ENCODE measurements at places on chromosomes 5 and 9. TPM values are rescaled to one million over a fixed set of nuclear protein-coding genes. Genes with fewer than 3 reads are reported as not detected.

DNA sequence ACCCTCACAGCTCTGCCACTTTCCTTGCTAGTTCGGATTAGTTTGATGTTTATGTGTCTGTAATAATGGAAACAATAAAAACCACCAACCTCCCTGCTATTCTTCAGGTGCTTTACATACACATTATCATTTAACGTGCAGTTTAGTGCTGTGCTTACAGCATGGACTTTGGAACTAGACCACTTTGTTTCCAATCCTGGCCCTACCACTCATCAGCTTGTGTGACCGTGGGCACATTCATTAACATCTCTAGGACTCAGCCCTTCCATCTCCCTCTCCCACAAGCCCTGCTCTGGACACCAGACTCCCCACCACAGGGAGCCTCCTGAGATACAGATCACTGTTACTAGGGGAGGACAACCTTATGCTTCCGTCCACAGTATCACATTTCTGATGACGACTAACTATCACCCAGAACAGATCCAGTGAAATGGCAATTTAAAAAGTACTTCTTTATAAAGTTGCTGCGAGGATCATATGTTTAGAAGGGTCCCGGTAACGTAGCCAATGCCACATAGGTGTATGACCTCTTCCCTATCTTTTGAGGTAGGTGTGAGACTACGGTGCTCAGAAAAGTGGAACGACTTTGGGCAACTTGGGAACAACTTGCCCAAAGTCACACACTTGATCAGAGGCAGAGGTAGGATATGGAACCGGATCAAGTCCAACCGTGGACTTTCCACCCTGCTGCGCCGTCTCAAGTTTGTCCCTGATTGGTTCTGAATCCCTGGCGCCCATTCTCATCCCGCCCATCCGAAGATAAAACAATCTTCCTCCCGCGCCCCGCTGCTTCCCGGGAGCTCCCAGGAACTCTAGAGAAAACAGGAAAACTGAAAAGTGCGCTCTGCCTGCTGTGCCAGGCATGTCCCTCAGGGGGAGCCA, 132.4 kb upstream of the NIPBL start:
- peak; percentile 69 for DNase-seq

DNA sequence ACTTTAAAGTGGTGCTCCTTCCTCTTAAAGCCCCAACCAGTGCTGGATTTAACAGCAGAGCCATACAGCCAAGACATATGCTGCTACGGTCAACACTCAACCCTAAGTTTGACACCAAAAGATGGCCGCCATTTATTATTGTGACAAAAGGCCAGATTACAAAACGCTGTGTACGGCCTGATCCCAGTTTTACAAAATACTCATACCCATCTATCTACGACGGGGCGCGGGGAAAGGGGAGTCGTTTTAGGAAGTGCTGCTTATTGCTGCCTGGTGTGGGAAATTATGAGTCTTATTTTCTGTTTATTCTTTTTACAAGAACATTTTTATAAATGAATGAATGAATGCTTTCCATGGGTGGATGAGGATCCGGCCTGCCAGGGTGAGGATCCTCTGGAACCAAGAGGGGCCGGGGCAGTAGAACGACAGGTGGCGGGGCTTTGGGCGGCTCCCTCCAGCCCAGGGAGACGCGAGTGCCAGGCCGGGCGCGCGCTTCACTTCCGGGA, 457 bp upstream of the IDNK start:
- no peak for DNase-seq

DNA sequence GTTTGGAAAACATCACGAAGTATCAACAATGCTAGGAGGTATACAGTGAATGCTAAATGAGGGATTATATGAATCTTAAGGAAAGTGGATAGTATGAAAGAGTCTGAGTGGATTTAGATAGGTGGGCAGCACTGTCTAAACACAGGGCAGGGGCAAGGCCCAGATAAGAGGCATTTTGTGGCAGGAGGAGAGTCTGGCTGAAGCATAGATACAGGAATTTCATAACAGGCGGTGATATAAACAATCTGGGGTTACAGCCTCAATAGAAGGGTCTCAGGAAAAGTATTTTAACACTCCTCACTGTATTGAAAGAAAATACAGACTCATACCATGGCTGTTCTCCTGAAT, 96.9 kb downstream of the PLPP1 start:
- no peak for DNase-seq

GRCh38 chr5:153340738-153341137, 149.7 kb upstream of the GRIA1 start:
- no peak for DNase-seq

DNA sequence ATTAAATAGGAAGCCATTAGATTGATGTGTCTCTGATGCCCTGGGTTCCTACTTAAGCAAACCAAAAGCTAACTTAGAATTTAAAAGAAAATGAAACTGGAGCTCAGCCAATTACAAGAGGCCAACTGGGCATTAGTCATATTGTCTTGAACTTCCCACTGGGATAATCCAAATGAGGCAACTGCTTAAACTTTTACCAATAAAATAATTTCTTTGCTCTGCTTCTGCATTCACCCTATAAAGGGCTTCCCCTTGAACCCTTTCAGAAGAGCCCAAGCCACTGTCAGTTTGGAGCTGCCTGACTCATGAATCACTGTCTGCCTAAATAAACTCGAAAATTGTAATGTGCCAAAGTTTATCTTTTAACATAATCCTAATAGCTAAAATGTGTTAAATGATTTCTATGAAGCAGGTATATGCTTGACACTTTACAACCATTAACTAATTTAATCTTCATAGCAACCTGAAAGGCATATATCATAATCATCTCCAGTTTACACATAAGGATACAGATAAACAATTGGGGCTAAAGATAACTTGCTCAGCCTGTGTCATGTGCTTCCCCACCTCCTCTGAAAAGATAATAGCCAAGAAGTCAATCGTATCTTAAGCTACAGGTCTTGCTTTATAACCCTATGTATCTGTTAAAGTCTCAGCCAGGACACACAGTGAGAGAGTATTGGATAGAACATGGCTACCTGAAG, 11.5 kb downstream of the GPR150 start:
- DNase-seq: peak; percentile 77

DNA sequence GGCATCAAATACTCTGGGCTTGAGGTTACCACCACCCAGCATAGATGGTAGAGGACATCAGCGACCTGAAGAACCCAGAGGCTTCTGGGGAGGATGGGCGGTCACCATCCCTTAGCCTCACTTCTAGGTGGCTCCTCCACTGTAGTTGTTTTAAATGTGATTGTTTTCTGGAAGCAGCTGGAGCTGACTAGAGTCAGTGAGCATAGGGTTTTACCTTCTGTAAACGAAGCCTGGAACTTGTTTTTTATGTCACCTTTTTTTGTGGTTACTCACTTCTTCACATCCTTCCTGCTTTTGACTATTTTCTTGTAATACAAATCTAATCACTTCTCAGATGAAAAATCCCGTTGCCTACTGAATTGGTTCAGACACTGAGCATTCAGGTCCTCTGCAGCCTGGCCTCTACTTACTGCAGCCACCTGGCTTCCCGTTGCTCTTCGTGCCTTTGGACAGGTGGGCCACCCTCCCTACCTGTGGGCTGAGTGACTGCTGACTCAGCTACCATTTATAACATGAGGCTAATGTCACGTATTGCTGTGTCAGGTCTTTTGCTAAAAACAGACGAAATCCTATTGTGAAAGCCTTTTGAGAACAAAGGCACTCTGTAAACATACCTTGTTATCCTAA, 167.8 kb downstream of the MAN2A1 start:
- DNase-seq: no peak

GRCh38 chr5:73213566-73213998, 40.6 kb downstream of the TMEM174 start:
- peak; percentile 66 for DNase-seq

DNA sequence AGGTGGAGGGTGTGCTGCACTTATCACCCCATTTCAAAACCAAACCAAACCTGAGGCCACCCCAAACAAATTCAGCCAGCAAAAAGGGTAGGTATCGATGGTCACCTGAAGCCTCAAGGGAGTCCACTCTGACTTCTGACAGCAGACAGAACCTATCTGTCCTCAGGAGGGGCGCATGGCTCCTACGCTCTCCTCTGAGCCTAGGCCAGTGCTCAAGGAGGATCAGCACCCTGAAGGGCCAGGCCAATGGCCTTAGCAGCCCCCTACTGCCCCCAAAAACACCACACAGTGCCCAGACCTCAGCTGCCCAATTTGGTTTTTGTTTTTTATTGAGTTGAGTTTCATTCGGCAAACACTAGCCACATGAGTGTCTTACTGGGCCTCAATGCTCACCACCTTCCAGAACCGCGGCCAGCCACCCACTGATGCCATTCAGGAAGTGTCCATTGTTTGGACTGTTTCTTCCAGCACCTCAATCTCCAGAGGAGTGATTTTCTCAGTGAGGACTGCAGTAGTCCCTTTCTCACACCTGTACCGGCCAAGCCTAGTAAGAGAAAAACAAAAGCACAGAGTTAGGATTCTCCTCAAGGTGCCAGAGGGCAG, 62.0 kb downstream of the PSMB7 start:
- DNase-seq: no peak

- DNase-seq: no peak
Observed at GRCh38 chr9:137243626-137244485, 2.8 kb downstream of the TUBB4B start.

DNA sequence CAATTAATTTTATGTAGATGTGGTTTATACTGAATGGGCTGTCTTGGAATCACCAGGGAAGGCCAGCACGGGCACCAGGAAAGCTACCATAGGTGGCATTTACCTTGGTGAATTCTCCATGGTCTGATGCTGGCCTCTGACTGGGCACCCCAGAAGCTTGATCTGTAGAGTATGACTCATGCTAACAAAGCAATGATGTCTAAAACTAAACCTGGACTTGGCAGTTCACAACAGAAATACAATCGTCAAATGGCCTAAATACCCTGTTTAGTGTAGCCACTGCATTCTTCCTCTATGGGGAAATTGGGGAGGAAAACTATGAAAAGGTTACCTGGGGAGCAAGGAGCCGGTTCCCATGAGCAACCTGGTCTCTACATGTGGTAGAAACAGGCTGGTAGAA, 98.0 kb downstream of the ATPSCKMT start:
- no peak for DNase-seq

DNA sequence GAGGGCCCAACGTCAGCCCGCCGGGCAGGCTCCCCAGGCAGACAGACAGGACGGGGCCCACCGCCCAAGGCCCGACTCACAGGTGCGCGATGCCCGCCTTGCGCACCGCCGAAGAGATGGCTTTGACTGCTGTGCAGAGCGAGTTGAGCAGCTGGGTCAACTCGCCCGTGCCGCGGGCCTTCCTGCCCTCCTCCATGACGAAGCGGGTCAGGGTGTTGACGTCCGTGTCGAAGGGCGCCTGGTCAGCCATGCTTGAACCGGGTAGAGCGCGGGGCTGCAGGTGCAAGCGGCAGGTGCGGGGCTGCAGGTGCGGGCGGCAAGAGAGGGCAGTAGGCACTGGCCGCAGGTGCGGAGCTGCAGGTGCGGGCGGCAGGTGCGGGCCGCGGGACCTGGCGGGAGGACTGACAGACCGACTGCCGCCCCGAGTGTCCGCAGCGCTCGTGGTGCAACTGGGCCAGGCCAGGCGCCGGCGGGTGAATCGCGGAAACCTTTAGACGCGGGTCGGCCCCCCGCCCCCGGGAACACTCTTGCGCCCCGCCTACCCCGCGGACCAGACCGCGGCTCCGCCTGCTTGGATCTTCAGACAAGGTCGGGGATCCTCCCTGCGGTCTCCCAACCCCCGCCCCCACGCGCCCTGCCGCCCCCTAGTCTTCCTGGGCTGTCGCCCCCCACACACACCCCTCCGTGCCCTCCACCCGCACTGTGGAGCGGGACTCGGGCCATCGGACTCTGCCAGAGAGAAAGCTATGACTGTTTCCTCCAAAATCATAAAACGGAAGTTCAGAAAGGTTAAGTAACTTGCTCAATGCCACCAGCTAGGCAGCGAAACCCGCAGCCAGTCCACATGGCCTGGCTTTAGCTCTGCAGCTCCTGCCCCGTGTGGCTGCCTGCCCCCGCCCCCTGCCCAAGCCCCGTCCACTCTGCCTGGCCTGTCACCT, at the start of gene FBP1:
TSS of gene FBP1 (minus strand) at position 458 of the 938 bp plus-strand sequence. CDS start at position 250, 208 bp downstream.
- DNase-seq: no peak

- no peak for DNase-seq
Observed at GRCh38 chr9:99235926-99236634, 14.0 kb downstream of the SEC61B start.

- no peak for DNase-seq
Observed at GRCh38 chr5:4373051-4373820, 766.9 kb upstream of the ADAMTS16 start.

DNA sequence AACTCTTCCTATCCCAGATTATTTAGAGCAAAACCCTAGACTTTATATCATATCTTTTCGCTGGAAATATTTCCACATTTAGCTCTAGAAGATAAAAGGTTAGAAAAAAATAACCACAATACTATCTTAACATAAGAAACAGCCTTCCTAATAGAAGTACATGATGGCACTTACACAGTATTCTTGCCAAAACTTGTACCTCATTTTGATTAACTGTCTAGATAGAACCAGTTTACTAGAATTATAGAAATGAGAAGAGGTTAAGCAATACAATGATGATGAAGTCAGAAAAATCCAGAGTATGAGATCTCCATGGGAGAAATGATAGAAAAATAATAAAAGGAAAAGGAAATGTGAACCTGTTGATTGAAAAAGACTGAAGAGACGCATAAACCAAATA, 63.1 kb downstream of the SLC12A2 start:
- no peak for DNase-seq

PCSK5 gene
- total RNA-seq: 0.36 TPM

INSL6 gene
- total RNA-seq: not detected

CCDC171 gene
- 0.68 TPM for total RNA-seq

DCAF12 gene
- total RNA-seq: 21.5 TPM

MARCOL gene
- total RNA-seq: not detected

PCDHGB4 gene
- total RNA-seq: 12.0 TPM

PPIP5K2 gene
- total RNA-seq: 63.3 TPM

RORB gene
- not detected for total RNA-seq
